ENCODE measurements at places on chromosomes 2 and 18.

GRCh38 chr2:103804013-103804412 is 1042.2 kb downstream of the TMEM182 start:
- DNase-seq: no peak

GRCh38 chr18:5640939-5641338 is 97.1 kb upstream of the EPB41L3 start:
- no peak for DNase-seq

DNA sequence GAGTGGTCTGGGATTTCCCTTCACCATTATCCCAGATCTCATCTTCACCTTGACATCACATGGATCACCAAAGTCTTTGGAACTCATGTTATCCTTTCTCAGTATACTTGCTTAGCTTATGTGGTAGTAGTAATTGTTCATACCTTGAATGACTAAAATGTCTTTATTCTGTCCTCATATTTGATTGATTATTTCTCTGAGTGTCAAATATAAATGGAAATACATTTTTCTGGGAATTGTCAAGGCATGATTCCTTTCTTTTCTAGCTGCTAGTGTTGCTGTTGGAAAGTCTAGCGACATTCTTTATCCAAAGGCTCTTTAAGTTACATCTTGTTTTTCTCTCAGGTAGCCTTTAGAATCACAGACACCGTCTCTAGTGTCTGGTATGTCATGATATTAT is 334.4 kb downstream of the CMPK2 start:
- DNase-seq: no peak

- DNase-seq: no peak
These were observed 2.8 kb upstream of the PEX13 start for GRCh38 chr2:61014763-61015162.

GRCh38 chr18:79942786-79943607 is 8.5 kb downstream of the SLC66A2 start:
- DNase-seq: no peak

- DNase-seq: no peak
These were observed 301.2 kb downstream of the AGPS start for GRCh38 chr2:177693658-177694339.

- DNase-seq: peak; percentile 40
These were observed 19.7 kb upstream of the ARHGAP25 start for GRCh38 chr2:68714866-68715265.

- DNase-seq: no peak
These were observed 40.4 kb upstream of the CDC42EP3 start for GRCh38 chr2:37711831-37712230.

- DNase-seq: no peak
These were observed 226.0 kb downstream of the KCNJ3 start for GRCh38 chr2:154924531-154924930.

GRCh38 chr2:150376553-150377335 is 110.7 kb downstream of the RND3 start:
- DNase-seq: no peak

DNA sequence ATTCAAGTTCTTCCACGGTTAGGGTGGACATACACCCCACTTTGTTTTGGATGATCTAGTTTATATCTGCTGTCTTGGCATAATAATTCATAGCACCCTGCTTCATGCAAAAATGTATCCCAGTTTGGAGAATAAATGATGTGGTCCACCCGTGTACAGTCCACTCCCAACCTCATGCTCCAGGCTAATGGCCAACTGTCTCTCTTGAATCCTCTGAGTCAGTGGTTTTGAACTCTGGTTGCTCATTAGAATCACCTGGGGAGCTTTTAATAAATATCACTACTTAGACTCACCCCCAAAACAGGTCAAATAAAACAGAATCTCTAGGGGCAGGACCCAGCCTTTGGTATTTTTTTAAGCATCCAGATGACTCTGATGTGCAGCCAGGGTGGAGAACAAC is 78.5 kb downstream of the SDC1 start:
- DNase-seq: no peak

- peak; percentile 39 for DNase-seq
These were observed 1693.4 kb upstream of the SLC39A10 start for GRCh38 chr2:193963472-193964119.

- DNase-seq: no peak
These were observed 111.6 kb downstream of the DTNA start for GRCh38 chr18:34821669-34822210.

- DNase-seq: no peak
These were observed 43.6 kb downstream of the SCN9A start for GRCh38 chr2:166332106-166332505.

DNA sequence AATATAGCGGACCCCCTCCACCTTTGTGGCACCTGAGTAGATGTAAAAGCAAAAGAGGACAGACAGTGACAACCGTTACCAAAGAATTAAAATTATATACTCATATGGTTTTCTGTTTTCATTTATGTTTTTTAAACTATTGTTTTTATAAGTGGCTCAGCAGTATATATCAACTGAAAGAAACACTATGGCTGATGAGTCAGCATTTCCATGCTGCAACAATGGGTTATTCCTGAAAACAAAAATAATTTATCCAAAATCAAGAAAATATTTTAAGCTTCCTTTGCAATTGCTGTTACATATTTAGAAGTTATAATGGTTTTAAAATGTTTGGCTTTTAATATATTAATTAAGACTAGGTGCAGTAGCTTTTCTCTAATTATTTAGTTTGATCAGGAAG is 17.7 kb downstream of the MRPS9 start:
- no peak for DNase-seq
